ENCODE measurements at places on chromosomes 3 and 15.

- DNase-seq: no peak
Measured at GRCh38 chr3:127835993-127836882, 13.9 kb upstream of the MGLL start.

DNA sequence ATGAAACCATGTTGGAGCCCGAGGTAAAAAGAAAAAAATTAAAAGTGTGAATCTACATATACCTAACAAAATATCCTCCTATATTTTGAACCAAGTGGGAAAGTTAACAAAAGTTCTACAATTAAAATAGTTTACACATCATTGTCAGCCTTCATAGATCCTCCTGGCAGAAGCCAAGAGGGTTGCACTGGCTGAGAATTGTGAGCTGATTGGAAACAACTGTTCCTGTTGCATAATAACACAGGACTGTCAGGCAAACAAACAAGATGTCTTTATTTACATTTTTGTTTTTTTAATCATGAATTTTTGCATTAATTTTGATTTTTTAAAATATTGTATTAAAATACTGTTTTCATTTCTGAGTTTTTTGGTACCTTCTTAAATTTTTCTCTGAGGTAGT is 215.2 kb upstream of the MME start:
- DNase-seq: no peak

DNA sequence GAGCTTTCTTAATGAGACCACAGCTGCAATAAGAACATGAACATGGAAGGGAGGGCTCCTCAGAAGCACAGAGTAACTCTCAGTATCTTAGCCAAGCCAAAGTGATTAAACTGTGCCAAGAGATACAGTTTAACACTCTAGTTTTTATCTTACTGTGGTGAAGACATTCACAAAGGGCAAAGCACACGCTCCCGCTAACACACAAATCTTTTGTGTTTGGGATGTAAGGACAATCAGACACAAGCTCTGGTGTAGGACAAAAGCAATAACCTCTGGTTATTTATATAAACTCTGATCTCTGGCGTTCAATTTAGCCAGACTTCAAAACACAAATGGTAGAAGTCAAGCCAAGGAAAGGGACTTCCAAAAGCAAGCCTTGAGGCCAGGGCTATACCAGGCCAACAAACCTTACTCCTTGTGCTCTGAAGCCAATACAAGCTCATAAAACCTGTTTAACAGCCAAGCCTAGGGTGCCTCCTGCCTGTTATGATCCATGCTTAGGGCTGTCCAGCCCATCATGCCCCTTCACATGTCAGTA is 27.8 kb downstream of the DPH3 start:
- DNase-seq: no peak

DNA sequence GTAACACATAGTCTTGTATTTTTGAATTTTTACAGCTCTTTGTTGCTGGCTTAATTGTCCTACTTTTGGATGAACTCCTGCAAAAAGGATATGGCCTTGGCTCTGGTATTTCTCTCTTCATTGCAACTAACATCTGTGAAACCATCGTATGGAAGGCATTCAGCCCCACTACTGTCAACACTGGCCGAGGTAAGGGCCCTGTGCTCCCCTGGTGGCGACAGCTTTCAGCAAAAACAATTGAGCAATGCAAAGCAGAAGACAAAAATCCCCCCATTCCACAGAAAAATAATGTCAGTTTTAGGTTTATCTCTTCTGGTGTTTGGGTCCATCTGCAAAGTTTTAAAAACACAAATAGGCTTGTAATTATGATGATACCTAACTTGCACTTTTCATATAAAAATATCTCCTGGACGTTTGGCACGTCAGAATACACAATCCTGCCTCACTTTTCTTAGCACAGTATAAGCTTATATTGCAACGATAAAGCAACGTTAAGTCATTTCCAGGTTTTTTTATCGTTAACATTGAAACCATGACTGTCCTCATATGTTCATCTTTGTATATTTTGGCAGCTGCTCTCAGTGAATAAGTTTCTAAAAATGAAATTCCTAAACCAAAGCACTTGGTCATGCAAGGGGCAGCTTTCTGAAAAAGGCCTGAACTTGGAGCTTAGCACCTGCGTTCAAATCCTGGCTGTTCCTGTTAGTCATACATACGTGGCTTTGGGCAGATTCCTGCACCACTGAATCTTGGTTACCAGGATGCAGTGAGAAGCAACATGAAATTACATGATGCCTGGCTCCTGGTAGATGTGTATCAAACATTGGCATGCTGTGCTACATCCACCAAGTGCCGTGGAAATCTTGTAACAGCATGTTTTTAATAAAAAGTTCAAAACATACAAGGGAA is 8.5 kb downstream of the SEC61A1 start:
- no peak for DNase-seq

GRCh38 chr15:55468321-55468720 is 39.7 kb downstream of the DNAAF4 start:
- no peak for DNase-seq
